Bone marrow (tissue), 2 donors: ENCODE measurements at places on chromosomes 1 and 21.

DNA sequence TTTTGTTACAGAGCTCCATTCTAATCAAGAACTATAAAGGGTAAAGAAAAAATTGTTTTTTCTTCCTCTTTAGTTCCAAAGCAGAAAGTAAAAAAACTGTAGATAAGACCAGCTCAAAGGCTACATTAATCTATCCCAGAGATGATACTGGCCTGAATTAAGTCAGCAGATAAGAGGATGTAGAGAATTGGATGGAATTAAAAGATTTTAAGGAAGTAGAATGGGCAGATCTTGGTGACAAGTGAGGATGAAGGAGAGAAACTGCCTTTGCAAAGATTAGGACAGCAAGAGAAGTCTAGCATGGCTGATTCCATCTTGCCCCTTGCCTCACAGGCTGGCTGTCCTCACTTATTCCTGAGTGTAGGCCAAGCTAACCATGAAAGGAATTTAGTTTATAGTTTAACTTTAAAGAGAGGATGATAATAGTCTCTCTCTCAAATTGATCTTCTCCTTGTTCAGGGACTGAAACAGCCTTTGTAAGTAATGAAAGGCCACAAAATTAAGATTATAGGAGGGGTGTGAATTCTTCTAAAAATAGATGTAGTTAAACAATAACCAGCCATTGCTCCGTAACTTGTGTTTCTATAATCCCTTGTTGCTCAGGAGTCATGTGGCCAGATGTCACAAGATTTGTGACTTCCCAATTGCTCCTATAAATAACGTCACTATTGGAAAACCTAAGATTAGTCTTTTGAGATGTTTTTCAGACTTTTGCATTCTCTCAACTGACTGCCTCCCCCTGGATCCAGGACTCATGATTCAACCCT is 265.0 kb upstream of the USP24 start:
- no peak for DNase-seq

GRCh38 chr21:34073749-34074282 is 438 bp downstream of the MRPS6 start:
- peak; percentile 44 for DNase-seq

GRCh38 chr1:21631944-21632887 is 36.9 kb downstream of the RAP1GAP start:
- no peak for DNase-seq

- no peak for DNase-seq
Measured at GRCh38 chr1:13224480-13225060, 1.4 kb downstream of the PRAMEF18 start.

DNA sequence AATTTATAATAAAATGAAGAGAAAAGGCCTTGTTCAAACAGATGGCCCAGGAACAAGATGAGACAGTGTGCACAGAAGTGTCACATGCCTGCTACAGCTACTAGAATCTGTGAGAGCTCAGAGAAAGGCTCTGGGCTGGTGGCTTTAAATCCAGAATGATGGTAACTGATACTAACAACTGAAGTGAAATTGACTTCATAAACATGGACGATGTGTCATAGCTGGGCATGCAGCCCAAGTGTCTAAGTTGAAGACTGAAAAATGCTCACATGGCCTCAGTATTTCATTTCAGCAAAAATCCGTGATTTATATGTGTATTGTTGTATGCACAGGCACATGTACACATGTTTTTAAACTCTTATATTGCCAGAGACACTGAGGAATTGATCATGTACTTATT is 208.3 kb upstream of the RUNX1 start:
- no peak for DNase-seq

- no peak for DNase-seq
Measured at GRCh38 chr1:99557546-99558202, 88.2 kb upstream of the PALMD start.

GRCh38 chr1:10679496-10680220 is 116.8 kb downstream of the CASZ1 start:
- no peak for DNase-seq

DNA sequence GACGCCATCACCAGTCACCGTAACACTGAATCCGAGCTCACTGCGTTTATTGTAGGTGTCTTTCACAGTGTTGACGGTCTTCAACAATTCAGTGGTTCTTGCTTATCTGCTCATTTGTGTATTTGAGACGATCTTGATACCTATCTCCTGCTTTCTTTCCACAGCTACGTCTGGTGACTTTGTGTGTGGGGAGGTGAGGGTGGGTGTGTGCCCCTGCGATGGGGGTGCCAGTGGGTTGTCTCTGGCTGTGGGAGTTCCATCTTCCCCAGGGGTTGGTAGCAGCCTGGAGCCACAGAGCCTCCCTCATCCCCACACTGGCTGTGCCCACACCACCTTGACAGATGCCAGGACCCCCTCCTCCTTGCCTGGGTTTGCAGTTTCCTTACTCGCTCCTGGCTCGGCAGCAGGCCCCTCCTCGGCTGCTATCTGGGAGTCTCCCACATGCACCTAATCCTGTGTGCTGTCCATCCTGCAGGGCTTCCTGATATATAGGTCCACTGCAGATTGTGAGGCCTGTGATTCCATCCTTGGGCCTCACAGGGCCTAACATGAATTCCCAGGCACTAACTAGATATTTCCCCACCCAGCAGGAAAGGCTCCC is 6.3 kb upstream of the PARP1 start:
- no peak for DNase-seq

- peak; percentile 19 for DNase-seq
Measured at GRCh38 chr1:157154940-157155514, 16.8 kb upstream of the ETV3 start.

- DNase-seq, result no peak
Measured at GRCh38 chr1:226535666-226536065, 12.9 kb upstream of the STUM start.

DNA sequence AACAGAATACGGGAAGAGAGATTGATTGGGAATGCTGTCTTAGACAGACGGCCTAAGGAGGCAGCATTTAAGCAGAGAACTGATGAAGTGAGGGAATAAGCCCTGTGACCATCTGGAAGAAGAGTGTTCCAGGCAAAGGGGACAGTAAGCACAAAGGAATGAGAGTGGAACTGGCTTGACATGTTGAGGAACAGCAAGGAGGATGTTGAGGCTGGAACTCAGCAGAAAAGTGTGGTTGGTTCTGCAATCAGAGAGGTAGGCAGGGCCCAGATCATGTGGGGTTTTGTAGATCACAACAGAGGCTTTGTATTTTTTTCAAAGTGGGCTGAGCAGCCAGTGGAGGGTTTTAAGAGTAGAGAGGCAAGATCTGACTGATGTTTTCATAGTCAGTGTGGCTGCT is 157.4 kb downstream of the DNM3 start:
- DNase-seq, result no peak

- DNase-seq, result no peak
Measured at GRCh38 chr1:84267476-84267875, 34.0 kb upstream of the SAMD13 start.

DNA sequence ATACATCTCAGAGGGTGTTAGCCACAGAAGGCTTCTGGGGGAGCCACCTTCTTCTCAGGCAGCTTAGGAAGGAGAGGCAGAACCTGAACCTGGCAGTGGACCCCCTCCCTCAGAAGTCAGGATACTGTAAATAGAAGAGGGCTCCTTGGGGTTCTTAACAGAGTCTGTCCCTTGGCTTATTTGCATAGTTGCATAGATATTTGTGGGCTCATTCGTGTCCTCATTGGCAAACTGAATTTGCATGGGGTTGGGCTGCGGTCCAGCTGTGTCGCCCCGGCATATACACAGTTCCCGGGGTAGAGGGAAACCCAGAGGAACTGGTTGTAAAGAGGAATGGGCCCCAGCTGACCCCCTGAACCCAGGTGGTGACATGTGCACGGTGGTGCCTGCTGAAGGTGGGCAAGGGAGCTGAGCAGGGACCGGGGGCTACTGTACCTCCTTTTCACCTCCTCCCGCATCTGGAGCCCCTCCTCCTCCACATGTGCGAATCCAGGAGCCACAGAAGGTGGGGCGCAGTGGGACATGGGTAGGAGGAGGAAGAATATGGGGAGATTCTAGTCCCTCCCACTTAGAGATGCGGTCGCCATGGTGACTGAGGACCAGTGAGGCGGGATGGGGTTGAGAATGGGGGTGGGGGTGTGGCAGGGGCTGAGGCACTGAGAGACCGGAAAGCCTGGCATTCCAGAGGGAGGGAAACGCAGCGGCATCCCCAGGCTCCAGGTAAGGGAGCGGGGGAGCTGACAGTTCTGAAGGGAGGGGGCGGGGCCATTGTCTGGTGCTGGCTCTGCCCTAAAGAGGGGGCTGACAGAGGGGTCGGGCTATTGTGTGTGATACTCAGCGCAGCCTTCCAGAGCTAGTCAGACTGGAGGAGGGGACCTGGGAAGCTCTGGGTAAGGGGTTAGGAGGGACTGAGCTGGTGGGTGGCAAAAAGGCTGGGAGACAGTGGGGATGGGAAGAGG is 3.7 kb upstream of the SEMA4A start:
- DNase-seq, result no peak

GRCh38 chr1:232183266-232183800 is 446.6 kb downstream of the SIPA1L2 start:
- no peak for DNase-seq

- no peak for DNase-seq
Measured at GRCh38 chr1:101509370-101509769, 272.6 kb downstream of the S1PR1 start.
